T-helper 22 cell (primary cell): ENCODE measurements at places on chromosomes 12 and 14.

- no peak for DNase-seq
Observed at GRCh38 chr12:14950982-14951746, 10.2 kb downstream of the ARHGDIB start.

- no peak for DNase-seq
Observed at GRCh38 chr14:77314539-77315457, 5.9 kb downstream of the POMT2 start.

DNA sequence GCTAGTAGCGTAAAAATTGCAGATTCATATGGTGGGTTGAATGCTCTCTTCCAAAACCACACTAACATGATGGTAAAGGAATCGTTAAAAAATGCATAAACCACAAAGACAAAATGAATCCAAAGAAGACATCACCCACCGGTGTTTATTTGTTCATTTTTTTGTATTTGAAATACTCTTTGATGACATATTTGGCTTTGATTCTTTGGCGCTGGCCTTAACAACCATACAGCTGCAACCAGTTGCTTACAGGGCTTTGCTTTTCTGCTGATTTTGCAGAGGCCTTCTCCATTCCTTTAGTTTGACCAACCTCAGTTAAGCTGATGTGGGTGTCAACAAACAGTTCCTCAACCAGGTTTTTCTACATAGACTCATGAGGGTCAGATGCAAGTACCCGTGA is 103.5 kb downstream of the CACNA1C start:
- DNase-seq = no peak

DNA sequence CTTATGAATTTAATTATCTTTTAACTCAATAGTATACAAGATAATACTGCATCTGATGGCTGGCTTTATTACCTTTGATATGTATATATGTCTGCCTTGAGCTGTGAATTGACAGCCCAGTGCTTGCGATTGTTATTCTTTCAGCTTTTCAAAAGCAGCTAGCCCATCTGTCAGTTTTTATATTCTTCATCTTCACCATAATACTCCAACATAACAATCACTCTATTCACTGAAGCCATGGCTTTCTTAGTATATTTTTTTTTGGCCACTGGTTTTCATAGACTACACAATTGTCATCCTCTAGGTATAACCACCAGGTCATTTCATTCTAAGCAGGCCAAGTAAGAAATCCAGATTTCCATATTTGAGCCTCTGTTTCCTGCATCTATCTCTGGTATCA is 1026.1 kb downstream of the FSCB start:
- DNase-seq = no peak

- DNase-seq = no peak
Observed at GRCh38 chr14:105767315-105767714, 240.9 kb downstream of the TMEM121 start.

- DNase-seq = no peak
Observed at GRCh38 chr14:76830556-76830955, 4.3 kb downstream of the LRRC74A start.

DNA sequence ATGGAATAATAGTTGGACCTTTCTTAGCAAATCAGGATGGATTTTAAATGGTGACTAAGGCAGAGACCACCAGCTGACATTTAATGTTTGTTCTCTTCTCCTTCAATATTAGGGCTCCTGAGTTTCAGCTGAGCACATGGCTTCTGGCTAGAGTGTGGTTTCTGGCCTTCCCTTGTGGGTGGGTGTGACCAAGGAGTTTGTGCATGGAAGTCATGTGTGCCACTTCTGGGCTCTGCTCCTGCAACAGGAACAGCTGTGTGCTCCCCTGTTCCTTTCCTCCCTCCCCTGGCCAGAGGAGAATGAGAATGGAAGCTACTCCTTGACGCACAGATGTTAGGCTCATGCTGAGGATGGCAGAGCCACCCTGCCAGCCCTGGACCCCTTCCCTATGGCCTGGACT is 44.2 kb downstream of the CCDC175 start:
- no peak for DNase-seq

- DNase-seq = no peak
Observed at GRCh38 chr12:54037360-54038283, 4.8 kb downstream of the HOXC5 start.

DNA sequence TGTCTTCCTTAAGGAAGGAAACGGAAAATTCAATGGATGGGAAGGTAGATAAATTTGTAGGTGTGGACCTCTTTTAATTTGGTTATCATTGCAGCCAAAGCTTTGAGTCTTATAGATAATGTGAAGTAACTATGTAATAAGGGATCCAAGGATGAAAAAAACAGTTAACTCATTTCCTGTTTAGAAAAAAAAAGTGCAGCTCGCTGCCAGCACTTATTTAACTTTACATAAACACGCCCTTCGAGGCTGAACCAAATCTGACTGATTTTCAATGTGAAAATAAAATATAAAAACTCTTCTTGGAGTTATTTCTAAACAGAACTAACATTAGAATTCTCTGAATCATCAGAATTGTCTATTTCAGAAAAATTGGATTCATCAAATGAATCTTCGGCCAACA is 7.0 kb downstream of the NUBPL start:
- no peak for DNase-seq

GRCh38 chr14:24690492-24690891 is 56.5 kb upstream of the GZMB start:
- no peak for DNase-seq

DNA sequence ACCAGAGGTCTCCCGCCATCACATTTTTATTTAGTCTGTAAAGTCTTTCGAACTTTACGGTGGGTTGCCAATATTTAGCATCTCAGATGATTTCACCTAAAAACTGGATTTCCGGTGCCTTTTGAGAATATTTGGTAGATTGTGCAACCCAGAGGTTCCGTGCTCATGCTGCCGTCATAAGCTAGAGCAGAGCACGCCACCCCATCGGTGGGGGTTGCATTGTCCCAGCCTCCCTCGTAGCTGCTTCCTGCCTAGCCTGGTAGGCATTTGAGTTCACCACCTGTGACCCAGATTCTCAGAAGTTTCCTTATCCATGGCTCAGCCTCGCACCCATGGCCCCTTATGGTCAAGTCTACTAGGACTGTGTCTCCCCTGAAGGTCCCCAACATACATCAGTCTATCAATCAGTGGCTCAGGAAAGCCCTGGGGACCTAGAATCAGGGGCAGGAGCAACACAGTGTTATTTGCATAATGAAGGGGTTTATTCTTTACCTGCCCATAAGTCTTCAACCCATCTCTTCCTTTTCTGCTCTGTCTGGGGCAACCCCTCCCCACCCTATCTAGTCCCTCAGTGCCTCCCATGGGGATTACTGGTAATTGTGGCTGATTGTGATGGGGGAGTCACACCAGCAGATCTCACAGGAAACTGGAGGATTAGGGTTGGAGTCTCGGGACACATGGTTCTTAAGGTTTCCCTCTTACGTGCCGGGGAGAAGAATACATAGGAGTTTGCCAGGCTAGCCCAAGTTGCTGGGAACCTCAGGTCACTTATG is 152.3 kb downstream of the PHETA1 start:
- DNase-seq = no peak

DNA sequence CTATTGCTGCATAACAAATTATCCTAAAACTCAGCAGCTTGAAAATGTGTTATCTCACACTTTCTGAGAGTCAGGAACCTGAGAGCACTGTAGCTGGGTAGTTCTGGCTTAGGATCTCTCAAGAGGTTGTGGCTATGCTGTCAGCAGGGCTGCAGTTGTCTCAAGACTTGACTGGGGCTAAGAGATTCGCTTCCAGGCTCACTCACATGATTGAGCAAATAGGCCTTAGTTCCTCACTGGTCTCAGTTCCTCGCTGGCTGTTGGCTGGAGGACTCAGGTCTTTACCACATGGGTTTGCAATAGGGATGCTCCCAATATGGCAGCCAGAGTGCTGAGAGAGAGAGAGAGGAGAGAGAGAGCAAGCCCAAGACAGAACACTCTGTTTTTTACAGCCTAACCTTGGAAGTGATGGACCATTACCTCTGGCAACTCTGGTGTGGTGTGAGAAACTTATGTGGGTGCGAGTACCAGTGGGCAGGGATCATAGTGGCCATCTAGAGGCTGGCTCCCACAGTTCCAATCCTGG is 15.9 kb upstream of the DHRS2 start:
- no peak for DNase-seq
